ENCODE measurements at places on chromosomes 3 and 15.

DNA sequence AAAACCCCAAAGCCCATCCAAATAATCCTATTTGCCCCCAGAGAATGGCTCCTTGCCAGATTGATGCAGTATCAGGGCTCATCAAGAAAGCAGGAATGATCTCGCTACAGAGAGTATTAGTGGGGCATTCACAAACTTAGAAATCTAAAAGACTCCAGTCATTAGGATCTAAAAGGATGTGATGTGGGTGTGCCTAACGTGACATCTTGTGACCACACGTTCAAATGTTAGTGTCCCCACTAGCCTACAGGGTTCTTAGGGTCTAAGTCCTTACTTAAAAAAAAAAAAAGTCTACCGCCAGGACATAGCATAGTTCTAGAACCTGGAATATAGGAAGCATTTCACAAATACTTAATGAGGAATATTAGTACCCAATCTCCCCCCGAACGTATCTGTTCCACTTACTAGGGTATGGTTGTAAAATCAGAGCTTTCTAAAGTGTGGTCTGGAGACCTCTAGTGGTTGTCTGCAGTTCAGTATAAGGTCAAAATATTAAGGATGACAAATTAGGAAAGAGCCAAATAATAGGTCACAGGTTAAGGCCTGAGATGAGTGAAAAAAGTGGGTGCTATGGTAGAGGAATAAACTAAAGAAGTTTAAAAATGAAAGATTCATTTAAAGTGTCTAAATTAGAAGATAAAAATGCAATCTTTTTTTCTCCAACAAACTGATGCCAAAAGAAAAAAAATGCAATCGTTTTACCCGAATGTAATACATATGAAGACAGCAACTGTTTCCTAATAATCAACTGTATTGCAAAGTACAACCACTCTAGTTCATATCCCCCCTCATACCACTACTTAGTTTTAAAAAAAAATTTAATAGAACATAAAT lies 4.2 kb upstream of the CHRM5 start:
- no peaks in the 10 kb centered on the region for H3K36me3 ChIP-seq
- no peak for DNase-seq

GRCh38 chr3:38154033-38154494 lies 11.3 kb upstream of the OXSR1 start:
- H3K4me1 ChIP-seq, result no peaks in the 10 kb centered on the region
- no peak overlapping the region for H3K27ac ChIP-seq
- H3K4me3 ChIP-seq, result no peak overlapping the region
- H3K27me3 ChIP-seq, result no peaks in the 10 kb centered on the region
- DNase-seq, result no peak

GRCh38 chr3:184156522-184156955 lies 1.4 kb downstream of the DVL3 start:
- no peaks in the 10 kb centered on the region for H3K27me3 ChIP-seq
- H3K4me3 ChIP-seq, result peak overlapping the region; percentile 97
- DNase-seq, result peak; percentile 78
- no peaks in the 10 kb centered on the region for H3K36me3 ChIP-seq

GRCh38 chr15:89077750-89078149 lies 10.5 kb upstream of the ABHD2 start:
- no peak overlapping the region for H3K27ac ChIP-seq
- no peaks in the 10 kb centered on the region for H3K27me3 ChIP-seq
- H3K36me3 ChIP-seq, result no peaks in the 10 kb centered on the region
- no peaks in the 10 kb centered on the region for H3K4me1 ChIP-seq

DNA sequence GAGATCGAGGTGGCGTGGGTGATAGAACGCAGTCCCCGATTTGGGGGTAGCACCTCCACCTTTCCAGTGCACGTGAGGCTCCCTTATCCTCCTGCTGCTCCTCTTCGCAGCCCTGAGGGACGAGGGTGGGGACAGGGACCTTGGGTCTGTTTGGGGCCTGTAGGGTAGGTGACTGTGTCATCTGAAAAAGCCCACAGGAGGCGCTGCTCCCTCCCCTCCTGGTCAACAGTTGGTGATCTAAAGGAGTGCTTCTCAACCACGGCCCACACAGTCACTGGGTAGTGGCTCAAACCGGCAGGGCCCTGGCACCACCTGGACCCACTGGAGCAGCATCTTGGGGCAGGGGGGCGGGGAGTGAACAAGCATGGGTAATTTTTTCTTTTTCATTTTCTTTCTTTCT lies 7.1 kb downstream of the LRRK1 start:
- DNase-seq, result no peak
- peaks cover 32% of the 10 kb centered on the region for H3K36me3 ChIP-seq
- H3K4me1 ChIP-seq, result no peaks in the 10 kb centered on the region
- H3K27me3 ChIP-seq, result no peaks in the 10 kb centered on the region
- H3K27ac ChIP-seq, result no peak overlapping the region
- no peak overlapping the region for H3K4me3 ChIP-seq
